Cortex of kidney (tissue), 1 donor: ENCODE measurements at places on chromosomes 5 and 9.

DNA sequence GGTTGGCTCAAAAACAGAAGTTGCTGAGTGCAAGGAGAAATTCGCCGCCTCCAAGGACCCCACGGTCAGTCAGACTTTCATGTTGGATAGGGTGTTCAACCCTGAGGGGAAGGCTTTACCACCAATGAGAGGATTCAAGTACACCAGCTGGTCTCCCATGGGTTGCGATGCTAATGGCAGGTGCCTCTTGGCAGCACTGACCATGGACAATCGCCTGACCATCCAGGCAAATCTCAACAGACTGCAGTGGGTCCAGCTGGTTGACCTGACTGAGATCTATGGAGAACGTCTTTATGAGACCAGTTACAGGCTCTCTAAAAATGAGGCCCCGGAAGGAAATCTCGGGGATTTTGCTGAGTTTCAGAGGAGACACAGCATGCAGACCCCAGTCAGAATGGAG, 7.7 kb downstream of the GTF3C4 start:
- DNase-seq = no peak

GRCh38 chr5:161387121-161387520, 159.4 kb downstream of the GABRB2 start:
- no peak for DNase-seq

- DNase-seq = no peak
These were observed 37.3 kb upstream of the ADRA1B start for GRCh38 chr5:159878988-159879471.

DNA sequence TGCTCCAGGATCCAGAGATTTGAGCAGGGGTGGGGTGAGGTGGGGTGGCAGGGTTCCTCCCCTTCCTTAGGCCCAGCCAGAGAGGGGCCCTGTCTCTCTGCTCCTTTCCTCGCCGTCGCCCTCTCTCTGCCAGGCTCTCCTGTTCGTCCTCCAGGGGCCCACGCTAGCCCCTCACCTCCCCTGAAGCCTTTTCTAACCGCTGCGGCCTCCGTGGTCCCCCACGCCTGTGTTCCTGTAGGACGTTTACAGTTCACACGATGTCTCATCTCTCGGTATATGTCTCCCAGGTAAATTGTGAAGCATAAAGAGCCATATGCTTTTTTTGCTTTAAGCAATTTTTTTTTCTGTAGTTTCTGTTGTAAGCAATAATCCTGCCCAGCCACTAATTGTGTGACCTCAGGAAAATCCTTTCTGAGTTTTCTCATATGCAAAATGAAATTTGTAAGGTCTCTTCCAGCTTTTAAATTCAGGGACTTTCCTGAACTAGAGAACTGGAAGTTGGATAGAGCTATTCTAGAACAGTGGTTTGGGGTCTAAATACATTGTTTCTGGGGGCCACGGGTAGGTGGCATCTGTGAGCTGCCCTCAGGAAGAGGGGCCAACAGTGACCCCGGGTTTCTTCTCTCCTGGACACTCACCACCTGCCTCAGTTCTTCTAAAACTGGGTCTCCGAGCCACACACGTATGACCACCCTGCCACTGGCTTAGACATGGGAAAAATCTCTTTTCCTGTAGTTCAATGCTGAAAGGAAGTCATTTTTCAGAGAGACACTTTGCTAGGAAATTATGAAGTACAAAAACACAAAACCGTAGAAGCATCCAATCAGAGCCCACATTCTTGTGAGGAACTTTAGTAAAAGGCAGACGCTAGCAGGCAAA, 50.2 kb upstream of the ZNF366 start:
- no peak for DNase-seq

DNA sequence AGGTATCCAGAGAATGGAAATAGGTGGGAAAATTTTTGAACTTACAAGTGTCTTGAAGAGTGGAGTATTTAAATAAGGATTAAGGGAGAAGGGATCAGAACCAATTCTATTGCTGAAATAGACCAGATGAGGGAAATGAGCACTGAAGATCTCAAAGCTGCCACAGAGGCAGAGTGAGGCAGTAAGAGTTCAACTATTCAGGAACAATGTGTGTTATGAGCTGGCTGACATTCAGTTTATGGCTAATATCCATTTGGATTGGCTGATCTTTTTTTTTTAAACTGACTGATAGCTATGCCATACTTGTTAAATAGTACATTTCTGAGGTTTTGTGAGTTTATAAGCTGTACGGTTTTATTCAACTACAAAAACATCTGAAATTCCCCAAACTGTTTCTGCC, 95.3 kb upstream of the GNA14 start:
- DNase-seq = no peak

- DNase-seq = no peak
These were observed 2.8 kb downstream of the ACO1 start for GRCh38 chr9:32387256-32387655.

DNA sequence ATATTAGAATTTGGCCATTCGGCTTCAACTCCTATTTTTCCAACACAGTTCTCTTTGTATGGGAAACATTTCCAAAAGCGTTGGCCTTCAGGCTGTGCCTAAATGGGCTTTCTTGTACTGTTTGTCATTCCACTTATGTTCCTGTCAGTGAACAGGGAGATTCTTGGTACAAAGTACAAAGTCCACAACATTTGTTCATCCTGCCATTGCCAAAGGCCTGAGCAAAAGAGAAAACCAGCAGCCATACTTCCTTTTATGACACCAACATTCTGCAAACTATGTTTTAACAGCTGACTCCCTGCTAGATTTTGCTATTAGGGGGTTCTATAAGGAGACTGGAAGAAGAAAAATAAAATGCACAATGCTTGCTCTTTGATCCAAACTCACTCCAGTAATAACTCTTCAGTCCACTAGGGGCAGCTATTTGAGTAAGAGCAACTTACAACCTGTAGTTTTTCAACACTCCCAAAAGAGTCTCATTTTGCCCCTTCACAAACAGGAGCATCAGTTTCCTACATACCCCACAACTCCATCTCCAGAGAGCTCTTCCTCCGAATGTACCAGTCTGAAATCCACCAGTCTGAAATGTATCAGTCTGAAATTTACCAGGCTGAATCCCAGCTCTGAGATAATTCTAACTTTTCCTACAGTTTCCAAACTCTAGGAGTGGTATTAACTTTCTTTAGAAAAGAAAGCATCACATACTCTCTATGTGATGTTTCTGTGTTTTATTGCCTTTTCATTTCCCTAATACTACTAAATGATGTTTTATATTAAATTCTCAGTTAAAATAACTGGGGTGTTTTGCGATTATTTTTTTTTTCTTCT, 693.8 kb downstream of the DNAH5 start:
- no peak for DNase-seq

DNA sequence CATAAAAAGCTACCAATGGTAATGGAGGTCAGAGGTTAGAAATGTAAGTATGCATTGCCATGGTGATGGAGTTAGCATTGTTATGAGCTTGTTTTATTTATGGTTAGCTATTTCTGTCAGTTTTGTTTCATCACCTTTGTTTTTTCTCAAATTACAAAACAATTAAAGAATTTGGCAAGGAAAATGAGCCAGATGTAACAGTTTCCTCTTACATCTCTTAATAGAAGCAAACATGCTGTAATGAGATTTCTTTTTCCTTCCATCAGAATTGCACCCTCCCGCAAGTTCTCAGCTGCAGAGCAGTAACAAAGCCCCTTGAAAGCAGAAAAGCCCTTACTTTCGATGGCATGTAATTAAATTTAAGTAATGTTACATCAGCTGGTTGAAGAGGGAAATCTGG, 233.0 kb downstream of the SGCD start:
- no peak for DNase-seq
